ENCODE measurements at places on chromosomes 6 and 20.

DNA sequence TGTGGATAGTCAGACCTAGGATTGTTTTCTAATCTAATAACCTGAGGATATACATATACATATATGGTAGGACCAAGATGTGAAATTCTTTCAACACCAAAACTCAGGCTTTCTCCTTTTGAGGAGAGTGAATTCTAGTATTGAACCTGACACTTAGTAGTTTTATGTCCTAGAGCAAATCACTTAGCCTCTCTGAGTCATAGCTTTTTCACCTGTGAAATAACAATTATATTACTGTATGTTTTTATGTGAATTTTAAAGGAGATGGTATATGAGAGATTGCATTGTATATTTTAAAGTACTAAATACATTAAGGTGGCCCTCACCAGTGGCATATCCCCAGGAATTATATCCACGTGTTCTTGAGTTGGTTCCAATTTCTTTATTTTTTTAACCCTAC is 34.6 kb downstream of the TREML1 start:
- no peak for DNase-seq

DNA sequence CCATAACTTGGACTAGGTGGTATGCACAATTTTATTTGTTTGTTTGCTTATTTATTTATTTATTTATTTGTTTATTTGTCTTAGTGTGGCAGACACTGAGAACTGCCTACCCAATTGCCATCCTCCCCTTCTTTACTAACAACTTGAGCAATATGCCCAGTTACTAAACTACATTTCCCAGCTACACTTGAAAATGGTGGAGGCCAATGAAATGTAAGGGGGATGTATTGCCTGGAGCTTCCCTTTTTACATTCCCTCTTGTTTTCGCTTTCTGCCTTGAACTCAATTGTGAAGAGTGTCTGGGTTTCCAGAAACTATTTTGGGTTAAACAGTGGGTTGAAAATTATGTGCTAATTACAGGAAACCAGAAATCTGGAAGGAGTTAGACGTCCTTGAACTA is 152.7 kb upstream of the FKBP1C start:
- no peak for DNase-seq

GRCh38 chr6:16533721-16534136 is 227.5 kb downstream of the ATXN1 start:
- no peak for DNase-seq

DNA sequence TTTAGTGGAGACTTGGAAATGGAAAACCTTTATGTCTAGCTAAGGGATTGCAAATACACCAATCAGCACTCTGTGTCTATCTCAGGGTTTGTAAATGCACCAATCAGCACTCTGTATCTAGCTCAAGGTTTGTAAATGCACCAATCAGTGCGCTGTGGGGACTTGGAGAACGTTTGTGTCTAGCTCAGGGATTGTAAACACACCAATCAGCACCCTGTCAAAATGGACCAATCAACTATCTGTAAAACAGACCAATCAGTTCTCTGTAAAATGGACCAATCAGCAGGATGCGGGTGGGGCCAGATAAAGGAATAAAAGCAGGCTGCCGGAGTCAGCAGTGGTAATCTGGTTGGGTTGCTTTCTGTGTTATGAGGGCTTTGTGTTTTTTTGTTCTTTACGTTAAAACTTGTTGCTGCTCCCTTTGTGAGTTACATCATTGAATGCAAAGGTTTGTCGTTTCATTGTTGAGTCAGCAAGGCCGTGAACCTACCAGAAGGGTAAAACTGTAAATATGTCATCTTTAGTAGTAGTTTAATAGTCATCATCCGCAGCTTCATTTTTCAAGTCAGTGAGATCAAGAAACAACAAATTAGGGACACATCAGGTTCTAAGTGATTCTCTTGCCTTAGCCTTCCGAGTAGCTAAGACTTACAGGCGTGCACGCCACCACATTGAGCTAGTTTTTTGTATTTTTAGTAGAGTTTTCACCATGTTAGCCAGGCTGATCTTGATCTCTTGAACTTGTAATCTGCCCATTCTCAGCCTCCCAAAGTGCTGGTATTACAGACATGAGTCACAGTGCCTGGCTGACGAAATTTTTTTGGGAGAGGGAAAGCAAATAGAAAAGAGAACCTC is 22.7 kb upstream of the NUP153 start:
- DNase-seq: no peak

- no peak for DNase-seq
Measured at GRCh38 chr6:150531957-150532356, 67.7 kb upstream of the PLEKHG1 start.

DNA sequence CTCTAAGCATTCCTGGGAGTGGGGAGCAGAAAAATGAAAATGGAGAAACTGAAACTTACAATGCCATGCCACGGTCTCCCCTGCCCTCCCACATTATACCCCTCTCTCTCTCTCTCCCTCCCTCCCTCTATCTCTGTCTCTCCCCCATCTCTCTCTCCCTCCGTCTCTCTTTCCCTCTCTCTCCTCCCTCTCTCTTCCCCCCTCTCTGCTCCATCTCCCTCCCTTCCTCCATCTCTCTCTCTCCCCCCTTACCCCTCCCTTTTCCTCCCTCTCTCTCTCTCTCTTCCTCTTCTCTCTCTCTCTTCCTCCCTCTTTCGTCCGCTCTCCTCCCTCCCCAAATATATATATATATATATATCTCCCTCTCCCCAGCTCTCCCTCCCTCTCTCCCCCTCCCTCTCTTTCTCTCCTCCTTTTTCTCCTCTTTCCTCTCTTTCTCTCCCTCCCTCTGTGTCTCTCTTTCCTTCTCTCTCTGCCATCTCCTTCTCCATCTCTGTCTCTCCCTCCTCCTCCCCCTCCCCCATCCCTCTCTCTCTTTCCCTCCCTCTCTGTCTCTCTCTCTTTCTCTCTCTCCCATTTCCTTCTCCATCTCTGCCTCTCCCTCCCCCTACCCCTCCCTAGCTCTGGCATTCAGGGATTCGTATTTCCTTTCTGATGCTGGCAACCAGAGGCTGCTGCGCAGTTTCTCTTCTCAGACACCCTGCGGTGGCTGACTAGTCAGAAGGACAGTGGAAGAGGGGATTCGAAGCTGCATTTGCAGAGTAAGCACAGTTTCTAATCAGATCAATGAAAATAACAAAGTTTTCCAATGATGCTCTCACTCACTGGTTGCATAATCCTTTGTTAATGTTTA is 13.9 kb upstream of the VAPB start:
- DNase-seq: no peak

DNA sequence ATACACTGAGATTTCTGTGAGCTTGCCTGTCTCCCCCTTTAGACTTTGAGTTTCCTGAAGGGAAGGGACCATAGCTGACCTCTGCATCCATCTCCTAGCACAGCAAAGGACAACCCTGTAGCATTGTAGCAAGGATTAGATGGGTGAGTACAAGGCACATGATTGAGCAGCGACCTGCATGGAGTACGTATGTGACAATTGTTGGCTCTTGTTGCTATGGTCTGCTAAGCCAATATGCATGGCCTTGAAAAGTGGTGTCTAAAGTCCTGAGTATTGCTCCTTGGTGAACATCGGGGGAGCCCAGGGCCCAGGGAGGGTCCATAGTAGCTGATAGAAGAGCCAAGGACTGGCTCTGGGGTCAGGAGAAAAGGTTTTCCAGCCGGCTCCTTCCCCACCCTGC is 365.0 kb upstream of the CHD6 start:
- DNase-seq: no peak

GRCh38 chr6:167494698-167495435 is 170.0 kb downstream of the TTLL2 start:
- DNase-seq: no peak

- DNase-seq: no peak
Measured at GRCh38 chr6:170122651-170123050, 168.2 kb downstream of the DLL1 start.

GRCh38 chr20:47765271-47765670 is 20.0 kb downstream of the SULF2 start:
- DNase-seq: no peak

DNA sequence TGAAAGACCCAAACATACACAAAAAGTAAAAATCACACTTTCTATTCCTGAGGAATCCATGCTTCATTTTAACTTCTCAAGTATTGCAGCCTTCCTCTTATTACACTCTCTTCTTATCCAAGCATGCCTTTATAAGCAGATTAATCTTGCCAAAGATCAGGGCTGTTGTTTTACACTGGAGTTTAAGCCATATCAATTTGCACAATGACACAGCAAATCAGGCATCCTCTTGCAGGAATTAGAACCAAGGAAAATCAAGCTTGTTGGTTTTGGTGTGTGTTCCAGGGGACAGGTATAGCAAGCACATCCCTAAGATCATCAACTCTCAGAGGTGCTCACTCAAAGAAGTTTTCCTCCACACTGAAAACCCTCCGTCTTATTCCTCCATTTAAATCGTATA is 69.5 kb downstream of the CYP39A1 start:
- DNase-seq: no peak

- DNase-seq: no peak
Measured at GRCh38 chr20:31472395-31473330, 2.3 kb downstream of the DEFB124 start.

GRCh38 chr20:38225240-38225899 is 35.2 kb downstream of the KIAA1755 start:
- DNase-seq: no peak

DNA sequence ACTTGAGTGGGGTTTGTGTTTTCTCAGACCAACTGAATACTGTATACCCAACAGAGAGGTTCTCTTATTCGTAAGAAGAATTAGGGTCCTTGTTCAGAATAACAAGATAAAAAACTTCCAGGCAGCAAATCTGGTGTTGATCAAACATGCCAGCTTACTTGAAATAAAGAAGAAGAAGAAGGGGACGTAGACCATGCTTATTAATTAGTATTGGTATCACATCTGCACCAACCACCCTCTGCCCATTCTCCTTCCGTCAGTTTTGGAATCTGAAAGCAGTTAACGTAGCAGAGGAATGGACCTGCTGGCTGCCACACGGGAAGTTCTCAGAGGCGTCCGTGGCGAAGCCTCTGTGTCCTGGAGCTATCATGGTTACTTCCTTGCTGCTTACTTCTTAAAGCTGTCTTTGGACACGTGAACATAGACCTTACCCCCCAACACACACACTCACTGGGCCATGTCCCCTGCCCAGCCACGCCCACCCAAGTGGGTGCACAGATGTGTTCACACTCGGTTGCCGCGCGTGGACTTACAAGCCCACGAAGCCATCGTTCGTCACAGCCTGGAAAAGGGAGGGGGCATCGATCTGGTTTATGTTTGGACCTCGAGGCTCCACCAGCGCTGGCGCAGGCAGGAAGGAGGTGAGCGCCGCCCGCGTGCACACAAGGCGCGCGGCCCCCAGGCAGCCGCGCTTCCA is 4.1 kb upstream of the DLL1 start:
- peak; percentile 39 for DNase-seq

- no peak for DNase-seq
Measured at GRCh38 chr20:56111961-56112730, 106.8 kb upstream of the CBLN4 start.
